HL-60 (cell line): ENCODE measurements at places on chromosomes 2 and 18.

- no peak for DNase-seq
Measured at GRCh38 chr2:45616658-45617411, 5.8 kb upstream of the SRBD1 start.

DNA sequence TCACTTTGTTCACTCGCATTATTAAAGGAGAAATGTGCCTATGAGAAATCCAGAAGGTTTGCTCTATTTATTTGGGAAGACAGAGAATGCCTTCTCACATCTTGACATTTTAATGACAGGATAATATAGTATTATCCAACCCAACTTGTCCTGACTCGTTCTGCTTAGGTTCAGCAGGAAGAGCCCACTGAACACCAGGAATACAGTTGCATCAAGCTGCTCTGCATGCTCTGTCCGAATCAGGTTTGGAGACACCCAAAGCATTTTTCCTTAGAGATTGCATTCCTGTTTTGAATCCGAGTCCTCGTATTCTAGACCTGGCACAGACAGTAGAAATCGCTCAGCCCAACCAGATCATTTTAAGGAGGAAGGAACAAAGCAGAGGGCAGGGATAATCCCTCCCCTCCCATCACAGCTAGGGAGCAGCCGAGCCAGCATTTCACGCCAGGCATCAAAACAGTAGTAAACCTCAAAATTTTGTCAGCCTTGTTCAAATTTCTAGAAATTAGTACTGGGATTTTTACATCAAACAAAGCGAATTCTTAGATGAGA lies 837.4 kb upstream of the ID2 start:
- DNase-seq: no peak

DNA sequence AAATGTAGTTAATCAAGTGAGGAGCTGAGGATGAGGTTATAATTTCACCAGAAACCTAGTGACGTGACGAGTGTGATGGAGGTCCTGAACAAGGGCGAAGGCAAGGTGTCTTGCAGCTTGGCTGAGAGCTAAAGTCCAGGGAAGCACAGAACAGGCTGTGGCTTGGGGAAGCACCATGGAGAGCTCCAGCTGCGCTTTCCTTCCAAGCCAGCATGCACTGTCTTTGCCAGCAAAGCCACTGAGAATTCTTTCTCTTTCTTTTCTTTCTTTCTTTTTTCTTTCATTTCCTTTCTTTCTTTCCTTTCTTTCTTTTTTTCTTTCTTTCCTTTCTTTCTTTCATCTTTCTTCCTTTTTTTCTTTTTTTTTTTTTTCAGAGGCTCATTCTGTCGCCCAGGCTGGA lies 239.3 kb downstream of the FBXO15 start:
- no peak for DNase-seq

- DNase-seq: no peak
Measured at GRCh38 chr18:74316257-74317170, 875 bp downstream of the C18orf63 start.

DNA sequence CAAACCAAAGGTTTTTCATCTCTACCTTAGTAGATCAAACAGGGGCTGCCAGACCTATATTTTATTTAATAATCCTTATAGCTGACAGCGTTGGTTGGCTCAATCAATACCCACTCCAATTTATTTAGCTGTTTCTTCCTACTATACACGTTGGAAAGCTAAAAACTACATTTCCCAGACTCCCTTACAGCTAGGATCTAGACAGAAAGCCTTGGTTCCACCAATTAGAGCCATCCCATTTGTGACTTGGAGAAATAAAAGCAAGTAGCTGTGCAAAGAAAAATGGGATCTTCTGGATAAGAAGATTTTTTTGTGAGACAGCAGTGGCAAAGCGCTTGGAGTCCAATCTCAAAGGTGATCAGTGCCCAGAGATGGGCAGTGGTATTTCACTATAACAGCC lies 331.3 kb upstream of the MEIS1 start:
- no peak for DNase-seq

GRCh38 chr2:144944546-144945220 lies 424.8 kb upstream of the ZEB2 start:
- no peak for DNase-seq

GRCh38 chr2:168135630-168136029 lies 111.8 kb downstream of the STK39 start:
- no peak for DNase-seq

DNA sequence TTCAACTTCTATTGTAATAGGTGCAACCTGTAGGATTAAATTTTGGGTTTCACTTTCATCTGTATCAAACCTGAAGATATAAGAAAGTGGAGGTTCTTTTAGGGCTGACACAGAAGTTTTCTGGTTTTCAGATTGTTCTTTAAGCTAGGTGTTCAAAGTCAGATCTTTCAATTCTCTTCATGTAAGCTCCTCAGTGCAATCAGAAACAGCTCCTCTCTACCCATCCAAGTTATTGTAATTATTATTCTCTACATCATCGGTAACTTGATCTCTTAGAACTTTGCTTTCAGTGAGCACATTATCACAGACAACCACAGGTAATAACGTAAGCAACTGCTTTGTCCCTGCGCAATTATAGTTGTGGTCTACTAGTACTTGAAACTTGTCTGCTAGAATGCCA lies 179.4 kb downstream of the MYCN start:
- no peak for DNase-seq

- DNase-seq: no peak
Measured at GRCh38 chr18:63147973-63148372, 171.6 kb downstream of the BCL2 start.

GRCh38 chr18:2976218-2977132 lies 36.5 kb downstream of the LPIN2 start:
- DNase-seq: no peak

DNA sequence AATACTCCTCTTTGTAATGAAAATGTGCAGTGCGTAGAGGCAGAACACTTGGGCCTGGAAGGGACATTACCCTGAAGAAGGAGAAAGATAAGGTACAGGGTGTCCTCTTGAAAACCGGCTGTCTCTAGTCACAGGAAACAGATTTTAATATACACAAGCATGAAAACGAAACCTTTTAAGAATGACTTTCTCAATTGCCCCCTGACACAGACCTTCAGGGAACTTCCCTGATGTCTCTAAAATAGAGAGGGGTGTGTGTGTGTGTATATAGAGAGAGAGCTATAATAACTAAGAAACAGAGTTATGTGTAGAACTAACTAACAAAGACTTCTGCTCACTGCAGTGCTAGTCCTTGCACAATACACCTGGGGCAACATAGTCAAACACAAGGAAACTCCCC lies 780.0 kb downstream of the CNTNAP5 start:
- DNase-seq: no peak

DNA sequence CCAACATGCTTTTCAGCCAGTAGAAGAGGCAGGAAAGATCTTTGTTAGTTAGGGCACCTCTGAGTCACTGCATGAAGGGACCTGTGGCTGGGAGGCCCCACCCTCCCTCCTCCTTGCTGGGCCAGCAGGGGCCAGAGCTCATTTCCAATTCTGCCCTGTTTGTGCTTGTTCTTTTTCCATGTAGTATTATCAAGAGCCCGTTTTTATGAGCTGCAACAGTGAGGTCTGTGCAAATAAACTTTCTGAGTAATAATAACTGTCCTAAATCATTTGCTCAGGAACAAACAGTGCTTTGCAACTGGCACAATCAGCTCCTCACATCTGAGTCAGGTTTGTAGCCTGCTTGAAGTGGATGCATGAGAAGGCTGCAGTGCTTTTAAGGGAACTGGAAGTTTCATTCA lies 128.0 kb downstream of the ARL4C start:
- DNase-seq: no peak

- no peak for DNase-seq
Measured at GRCh38 chr2:190679813-190680591, 31.1 kb downstream of the NAB1 start.

- no peak for DNase-seq
Measured at GRCh38 chr2:44549099-44549471, 187.3 kb downstream of the CAMKMT start.

GRCh38 chr2:218605432-218605831 lies 2.3 kb upstream of the PLCD4 start:
- no peak for DNase-seq

DNA sequence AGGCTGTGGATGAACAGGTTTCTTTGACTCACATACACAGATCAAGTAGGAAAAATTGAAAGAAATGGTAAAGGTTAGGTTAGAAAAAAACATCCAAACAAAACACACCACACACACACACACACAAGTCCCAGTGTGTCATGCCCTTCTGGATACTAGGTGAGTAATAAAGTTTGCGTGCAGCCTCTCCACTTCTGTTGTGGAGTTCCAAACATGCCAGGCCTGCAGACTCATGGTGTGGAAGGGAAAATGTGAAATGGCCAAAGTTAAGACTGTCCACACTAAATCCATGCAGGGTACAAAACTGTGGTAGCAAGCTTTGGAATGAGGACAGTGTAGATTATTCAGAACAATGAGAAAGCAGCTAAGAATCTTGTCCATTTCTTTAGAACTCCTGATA lies 114.6 kb downstream of the IKZF2 start:
- DNase-seq: no peak

DNA sequence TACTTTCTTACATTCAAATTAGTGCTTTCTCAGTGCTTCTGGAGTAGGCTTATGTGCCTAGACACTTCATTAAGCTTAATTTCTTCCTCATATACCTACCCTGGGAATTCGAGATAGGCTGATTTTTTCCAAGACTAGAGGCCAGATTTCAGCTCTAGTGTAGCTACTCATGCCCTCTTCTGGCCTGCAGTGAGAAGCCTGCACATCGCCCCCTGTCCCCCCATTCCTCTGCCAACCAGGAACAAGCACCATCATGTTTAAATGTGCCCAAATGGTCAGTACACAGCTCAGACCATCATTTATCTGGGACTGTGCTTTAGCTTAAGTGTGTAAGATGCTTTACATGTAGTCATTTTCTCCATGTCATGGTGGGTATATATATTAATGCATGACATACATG lies 1218.8 kb upstream of the LRRTM1 start:
- no peak for DNase-seq

DNA sequence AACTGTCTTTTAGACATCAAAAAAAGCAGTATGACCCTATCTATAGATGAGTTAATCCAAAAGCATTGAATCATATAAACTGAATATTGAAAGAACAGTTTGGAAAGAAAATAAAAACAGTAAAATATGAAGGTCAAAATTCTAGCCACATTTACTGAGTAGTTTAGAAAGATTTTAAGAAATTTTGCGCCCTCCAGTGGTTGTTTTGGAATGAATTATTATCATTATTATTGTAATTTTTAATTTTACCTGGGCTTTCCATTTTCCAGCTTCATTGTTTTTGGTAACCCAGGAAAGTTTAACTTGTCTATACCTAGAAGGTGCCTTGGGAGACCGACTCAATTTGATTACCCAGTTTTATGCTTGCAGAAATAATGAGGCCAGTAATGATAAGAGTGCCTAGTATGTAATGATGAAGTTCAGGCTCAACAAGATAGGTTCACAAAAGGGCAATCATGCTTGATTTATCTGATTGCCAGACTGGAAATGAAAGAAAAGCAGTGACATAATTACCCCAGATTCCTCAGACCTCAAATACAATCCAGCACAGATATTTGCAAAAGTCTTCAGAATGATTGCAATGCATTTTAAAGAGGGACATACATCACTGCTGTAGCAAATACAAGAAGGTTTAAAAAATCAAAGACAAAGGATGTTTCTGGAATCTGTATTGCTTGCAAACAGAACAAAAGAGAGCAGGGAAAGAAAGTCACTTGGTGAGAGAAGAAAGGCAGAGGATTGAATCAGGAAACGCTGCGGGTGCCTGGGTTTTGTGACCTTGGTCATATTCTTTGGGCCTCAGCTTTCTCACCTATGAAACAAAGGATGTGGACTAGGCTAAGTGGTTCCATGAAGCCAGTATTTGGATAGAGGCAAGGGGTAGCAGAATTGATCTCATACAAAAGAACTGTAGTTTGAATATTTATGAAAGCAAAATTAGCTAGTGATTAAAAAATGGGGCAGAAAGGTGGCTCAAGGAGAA lies 153.8 kb downstream of the MAP2 start:
- no peak for DNase-seq

DNA sequence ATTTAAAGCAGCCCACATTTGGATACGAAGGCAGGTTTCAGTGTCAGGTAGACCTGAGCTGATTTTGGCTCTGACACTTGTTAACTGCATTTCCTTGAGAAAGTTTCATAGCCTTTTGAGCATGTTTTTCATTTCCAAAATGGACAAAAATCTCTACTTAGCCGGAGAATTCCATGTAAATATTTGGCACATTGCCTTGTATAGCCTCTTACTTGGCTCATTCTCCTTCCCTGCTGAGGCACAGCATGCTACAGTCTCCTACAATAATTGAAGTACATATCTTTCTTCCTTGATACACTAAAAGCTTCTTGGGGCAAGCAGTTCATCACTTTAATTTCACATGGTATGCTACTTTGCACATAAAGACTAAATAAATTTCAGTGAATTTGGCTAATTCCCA lies 772.2 kb upstream of the CHAC2 start:
- no peak for DNase-seq

GRCh38 chr18:6423289-6423688 lies 8.6 kb upstream of the L3MBTL4 start:
- DNase-seq: no peak

DNA sequence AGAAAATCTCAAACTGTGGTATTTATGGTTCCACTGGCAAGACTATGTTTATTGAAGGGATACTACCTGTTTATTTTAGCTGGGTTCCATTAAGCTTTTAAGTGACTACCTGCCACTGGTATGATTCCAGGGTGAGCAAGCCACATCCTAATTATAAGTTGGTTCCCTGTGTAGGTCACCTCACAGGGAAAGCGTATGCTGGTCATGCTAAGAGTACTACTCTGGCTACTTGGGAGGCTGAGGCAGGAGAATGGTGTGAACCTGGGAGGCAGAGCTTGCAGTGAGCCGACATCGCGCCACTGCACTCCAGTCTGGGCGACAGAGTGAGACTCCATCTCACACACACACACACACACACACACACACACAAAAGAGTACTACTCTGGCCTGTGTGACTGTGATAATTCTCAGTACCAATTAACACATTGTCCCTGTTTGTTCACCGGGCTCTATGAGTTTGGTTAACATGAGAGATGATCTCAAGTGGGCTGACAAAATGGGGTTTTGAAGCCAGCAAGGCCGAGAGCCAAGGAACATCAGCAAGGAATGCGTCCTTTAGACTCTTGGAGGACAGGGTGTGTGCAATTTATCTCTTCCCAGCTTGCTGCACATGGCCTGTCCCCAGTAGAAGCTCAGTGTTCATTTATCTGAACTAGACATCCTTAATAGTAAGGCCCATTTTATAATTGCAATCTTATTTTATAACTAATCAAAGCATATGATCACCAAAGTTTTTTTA lies 15.2 kb upstream of the ITSN2 start:
- no peak for DNase-seq

DNA sequence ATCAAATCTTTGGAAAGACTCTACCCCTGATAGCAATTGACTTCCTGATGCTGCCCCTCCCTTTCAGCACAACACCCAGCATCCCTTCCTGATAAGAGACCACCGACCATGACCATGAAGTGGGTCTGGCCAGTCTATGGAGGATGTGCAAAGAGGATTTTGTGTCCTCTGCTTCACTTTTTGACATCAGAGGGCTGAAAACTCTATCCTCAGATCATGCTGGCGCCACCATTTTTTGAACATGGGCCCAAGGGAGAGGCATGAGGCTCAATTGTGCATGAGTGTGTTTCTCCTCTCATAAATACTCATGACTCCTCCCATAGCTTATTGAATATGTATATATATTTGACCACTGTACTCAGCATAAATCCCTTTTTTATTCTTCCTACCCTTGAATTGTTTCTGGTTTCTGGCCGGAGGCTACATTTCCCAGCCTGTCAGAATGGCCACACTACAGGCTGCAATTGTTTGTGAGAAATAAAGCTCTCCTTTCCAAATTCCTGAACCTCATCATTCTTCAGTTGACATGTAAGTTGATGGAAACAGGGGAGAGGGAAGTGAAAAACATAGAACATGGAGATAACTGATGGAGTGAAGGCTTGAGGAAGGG lies 314.1 kb downstream of the MYCN start:
- no peak for DNase-seq

GRCh38 chr2:95261602-95262001 lies 12.6 kb upstream of the PROM2 start:
- peak; percentile 67 for DNase-seq
